Common myeloid progenitor, CD34-positive (primary cell): ENCODE measurements at places on chromosomes 5 and 9.

- no peak for DNase-seq
These were observed 64.9 kb downstream of the PTTG1 start for GRCh38 chr5:160486573-160486972.

GRCh38 chr5:126395198-126395597, 28.0 kb upstream of the GRAMD2B start:
- no peak for DNase-seq

DNA sequence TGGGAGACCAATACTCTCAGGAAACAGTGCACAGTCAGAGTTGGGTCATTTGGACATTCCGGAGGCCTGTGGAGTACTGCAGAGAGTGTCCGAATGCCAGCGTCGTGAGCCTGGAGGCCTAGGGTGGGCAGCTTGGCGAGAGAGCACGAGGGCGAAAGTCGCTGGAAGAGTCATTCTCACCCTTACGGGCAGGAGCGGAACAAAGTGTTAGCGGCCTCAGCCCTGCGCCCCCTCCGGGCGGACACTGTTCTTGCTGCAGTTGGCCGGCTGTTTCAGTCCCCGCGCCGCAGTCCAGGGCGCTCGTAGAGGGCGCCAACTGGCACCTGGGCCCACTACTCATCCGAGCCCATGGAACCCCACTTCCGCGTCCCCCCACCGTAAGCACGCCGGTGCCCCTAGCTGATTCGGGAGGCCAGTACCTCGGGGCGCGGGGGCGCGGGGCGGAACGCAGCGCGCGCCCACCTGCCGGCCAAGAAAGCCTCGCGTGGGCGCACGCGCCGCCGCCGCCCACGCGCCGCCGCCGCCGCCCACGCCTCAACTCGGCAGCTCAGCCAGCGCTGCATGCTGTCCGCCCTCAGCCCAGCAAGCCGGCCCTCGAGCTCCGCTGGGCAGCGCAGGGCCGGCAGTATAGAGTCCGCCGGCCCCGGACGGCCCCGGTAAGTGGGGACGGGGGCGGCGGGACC, 99.7 kb upstream of the CCL21 start:
- peak; percentile 51 for DNase-seq

DNA sequence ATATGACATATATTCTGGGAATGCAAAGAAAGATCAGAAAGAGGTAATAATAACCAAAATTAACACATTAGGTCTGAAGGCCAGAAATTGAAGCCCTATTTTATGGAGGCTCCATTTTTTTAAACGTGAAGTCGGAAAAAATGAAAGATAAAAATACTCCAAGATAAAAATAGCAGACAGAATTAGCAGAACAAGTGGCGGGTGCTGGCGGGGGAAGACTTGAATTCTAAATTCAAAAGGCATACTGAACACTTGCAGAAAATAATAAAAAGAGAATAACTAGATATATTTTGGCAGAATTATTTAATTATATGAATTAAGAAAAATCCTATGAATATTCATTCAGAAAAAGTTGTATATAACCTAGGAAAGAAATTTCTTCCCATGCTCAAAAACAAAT, 543.7 kb upstream of the ACO1 start:
- no peak for DNase-seq

GRCh38 chr5:67283275-67283987, 86.8 kb upstream of the CD180 start:
- DNase-seq = no peak

DNA sequence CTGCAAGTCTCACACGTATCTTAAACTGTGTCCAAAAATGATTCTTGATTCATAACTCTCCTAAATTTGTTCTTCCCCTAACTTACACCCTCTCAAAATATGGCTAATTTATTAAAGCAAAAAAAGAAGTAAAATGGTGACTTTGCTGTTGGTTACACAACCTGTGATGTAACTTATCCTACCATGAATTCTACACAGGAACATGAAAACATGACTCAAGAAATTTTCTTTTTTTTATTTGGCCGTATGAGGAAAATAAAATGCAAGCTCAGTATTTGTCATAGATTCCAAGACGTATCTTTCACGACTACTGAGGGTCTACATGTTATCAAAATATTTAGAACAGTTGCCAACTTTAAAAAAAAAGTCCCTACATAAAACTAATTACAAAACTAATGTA, 9.2 kb downstream of the LIFR start:
- DNase-seq = no peak

GRCh38 chr5:106545325-106545724, 1125.4 kb downstream of the EFNA5 start:
- no peak for DNase-seq

GRCh38 chr5:6439588-6440550, 8.8 kb upstream of the UBE2QL1 start:
- DNase-seq = no peak

DNA sequence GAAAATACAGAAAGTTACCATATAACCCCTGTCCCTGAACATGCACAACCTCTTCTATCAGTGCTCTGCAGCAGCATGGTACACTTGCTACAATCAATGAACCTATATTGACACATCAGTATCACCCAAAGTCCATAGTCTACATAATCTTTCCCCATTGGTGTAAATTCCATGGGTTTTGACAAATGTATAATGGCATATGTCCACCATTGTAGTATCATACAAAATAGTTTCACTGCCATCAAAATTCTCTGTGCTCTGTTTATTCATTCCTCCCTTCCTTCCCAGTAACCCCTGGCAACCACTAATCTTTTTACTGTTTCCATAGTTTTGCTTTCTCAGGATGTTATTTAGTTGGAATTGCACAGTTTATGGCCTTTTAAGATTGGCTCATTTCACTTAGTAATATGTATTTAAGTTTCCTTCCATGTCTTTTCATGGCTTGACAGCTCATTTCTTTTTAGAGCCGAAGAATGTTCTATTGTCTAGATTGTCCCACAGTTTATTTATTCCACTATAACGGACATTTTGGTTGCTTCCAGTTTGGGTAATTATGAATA, 1707.0 kb downstream of the EFNA5 start:
- DNase-seq = no peak

DNA sequence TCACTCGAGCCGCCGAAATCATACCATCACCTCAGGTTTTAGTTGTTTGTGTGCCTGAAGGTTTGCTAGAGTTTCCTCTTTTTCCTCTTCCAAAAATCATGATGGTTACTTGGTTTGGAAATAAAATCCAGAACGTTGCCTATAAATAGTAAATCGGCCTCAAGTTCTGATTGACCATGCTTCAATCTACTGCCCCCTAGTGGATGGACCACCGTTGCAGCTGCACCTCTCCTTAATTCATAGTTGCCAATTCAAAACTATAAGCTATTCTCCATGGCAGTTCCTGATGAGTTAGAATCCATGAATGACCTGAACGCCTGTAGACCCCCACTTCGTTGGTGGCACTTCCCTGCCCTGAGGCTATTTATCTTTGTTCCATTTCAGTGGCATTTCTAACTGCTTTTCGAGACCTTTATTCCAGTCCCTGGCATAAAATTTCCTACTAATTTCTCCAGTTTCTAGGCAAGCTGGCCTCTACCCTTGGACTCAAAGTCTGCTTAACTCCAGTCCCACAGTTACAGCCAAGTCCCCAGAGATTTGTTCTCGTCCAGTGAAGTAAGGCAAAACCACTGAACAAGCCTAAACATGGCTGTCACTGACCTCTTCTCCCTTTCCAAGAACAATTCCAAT, 422.6 kb downstream of the EFNA5 start:
- peak; percentile 66 for DNase-seq

DNA sequence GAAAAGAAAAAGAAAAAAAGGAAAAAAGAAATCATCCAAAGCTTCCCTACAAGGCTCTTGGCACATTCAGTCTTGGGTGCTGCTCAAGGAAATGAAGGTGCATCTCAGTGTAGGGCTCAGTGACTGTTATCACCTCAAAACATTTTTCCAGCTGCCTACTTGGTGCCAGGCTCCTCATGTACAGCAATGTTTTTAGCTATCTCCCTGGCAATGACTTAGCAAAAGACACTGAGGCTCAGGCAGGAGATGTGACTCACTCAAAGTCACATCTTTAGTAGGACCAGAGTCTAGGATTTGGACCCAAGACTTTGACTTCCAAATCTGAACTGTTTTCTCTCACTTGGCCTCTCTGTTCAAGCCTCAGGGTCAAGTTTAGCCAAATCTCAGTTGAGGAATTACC, 264.2 kb downstream of the CRB2 start:
- no peak for DNase-seq

- DNase-seq = peak; percentile 57
These were observed 753 bp upstream of the STC2 start for GRCh38 chr5:173328844-173329490.

- DNase-seq = no peak
These were observed 202.1 kb downstream of the SNX18 start for GRCh38 chr5:54719384-54720283.

DNA sequence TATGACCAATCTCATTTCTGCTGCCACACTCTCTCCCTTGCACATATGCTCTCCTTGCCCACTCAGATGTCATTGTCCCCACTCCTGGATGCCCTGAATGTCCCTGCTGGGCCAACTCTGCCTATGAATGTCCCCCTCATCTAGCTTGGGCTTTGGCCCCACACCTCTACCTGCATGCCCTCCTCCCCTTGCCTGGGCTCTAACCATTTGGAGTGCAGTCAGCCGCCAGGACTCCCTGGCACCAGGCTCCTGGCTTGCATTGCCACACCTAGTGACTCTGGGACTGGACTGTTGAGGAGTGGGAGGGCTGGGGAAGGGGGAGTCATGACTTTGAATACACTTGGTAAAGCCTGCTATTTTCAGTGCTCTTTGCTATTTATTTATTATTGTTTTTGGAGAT, 41.6 kb upstream of the POMT1 start:
- no peak for DNase-seq

GRCh38 chr5:131163276-131164119, 1.6 kb downstream of the HINT1 start:
- peak; percentile 82 for DNase-seq

GRCh38 chr9:88567870-88568269, 32.9 kb downstream of the NXNL2 start:
- no peak for DNase-seq
